ENCODE measurements at places on chromosomes 5 and 9. TPM values are rescaled to one million over a fixed set of nuclear protein-coding genes. Genes with fewer than 3 reads are reported as not detected.

Gene AIF1L
- total RNA-seq: 62.6 TPM

Gene TXNDC8
- total RNA-seq: not detected

Gene DMRT2
- total RNA-seq: under 0.01 TPM

Gene ZNF618
- total RNA-seq: 10.5 TPM

Gene SPINK4
- not detected for total RNA-seq

Gene PCDHB3
- total RNA-seq: not detected

Gene SLC1A1
- total RNA-seq: 1.7 TPM

Gene ADAMTS12
- 2.5 TPM for total RNA-seq

Gene FRRS1L
- not detected for total RNA-seq

Gene SPOCK1
- total RNA-seq: 43.7 TPM

Gene MEGF10
- total RNA-seq: not detected

Gene ZBTB34
- 9.5 TPM for total RNA-seq

Gene LOX
- 9.3 TPM for total RNA-seq

Gene FRMD3
- under 0.01 TPM for total RNA-seq

Gene ENC1
- 62.2 TPM for total RNA-seq

Gene GOLPH3
- 56.3 TPM for total RNA-seq

All from melanocyte of skin (primary cell).